NCI-H2081 (cell line): ENCODE measurements at places on chromosomes 13 and 19.

- DNase-seq, result no peak
Observed at GRCh38 chr19:18650021-18650390, 13.2 kb downstream of the KLHL26 start.

DNA sequence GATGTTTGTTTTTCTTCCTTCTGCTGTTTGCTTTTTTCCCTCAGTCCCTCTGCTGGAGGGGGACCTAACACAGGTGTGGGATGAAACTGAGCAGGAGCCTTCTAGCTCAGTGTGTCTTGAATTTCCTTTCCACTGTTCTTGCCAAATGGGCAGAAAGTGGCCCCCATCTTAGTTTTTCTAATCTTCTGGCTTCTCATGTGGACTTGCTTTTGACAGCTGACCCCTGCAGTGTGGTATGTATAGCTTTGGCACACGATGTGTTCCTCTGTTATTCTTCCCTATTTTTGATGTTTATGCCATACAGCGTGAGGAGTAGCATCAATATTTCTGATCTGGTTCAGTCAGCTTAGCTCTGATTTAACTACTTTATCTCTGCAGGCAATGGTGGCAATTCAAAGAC lies 8.3 kb downstream of the LRCH1 start:
- no peak for DNase-seq

- no peak for DNase-seq
Observed at GRCh38 chr13:64591971-64592370, 2638.2 kb downstream of the PCDH9 start.

GRCh38 chr13:28505543-28506135 lies 10.7 kb upstream of the FLT1 start:
- DNase-seq, result no peak

- DNase-seq, result no peak
Observed at GRCh38 chr19:38360351-38360750, 14.0 kb upstream of the PSMD8 start.

- no peak for DNase-seq
Observed at GRCh38 chr19:2223959-2224358, 12.2 kb downstream of the PLEKHJ1 start.

DNA sequence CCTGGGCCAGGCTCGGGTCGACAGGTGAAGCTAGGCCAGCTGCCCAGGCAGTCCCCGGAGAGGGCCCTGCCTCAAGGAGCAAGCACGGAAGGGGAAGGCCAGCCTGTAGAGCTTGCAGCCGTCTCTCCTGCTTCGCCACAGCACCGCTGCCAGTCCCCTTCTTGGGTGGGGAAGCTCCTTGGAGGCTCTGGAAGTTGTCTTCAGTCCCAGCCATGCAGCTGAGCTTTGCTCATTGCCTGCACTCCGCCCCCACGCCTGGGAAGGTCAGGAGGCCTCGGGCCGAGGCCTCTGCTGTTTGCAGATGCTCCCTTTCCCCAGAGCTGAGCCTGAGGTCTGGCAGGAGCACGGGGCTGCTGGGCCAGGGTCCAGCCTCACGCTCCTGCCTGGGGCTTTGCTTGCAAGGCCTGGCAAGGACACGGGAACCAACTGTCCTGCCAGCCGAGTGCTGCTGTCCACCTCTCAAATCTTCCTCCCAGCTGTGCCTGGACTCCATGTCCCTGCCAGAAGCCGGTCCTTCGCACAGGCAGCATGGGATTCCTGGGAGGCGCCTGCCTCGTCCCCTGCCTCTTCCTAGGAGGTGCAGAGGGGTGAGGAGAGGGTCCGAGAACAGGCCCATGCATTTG lies 13.3 kb downstream of the PLEKHF1 start:
- DNase-seq, result no peak

DNA sequence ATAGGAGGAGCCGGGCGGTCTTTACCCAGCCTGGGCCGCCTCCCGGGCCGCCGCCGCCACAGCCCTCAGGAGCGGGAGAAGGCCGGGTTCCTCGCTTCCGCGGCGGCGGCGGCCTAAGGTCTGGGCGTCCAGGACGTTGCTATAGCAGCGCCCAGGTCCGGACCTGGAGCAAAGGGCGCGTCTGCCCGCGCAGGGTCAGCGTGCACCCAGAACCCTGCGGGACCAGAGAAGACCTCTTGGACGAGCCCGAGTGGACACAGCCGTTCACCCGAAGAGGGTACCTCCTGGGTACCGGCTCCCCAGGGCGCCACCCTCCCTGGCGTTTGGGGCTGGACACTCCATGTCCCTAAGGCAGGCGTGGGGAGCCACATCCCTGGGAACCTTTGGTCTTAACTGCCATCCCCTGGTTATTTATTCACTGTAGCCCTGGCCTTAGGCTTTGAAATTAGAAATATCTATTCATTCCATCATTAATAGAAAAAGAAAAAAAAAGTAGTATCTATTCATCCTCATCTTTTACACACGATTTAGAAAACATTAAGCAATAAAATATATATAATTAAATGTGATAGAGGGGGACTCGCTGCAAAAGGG lies 2.4 kb downstream of the DZIP1 start:
- DNase-seq, result no peak

DNA sequence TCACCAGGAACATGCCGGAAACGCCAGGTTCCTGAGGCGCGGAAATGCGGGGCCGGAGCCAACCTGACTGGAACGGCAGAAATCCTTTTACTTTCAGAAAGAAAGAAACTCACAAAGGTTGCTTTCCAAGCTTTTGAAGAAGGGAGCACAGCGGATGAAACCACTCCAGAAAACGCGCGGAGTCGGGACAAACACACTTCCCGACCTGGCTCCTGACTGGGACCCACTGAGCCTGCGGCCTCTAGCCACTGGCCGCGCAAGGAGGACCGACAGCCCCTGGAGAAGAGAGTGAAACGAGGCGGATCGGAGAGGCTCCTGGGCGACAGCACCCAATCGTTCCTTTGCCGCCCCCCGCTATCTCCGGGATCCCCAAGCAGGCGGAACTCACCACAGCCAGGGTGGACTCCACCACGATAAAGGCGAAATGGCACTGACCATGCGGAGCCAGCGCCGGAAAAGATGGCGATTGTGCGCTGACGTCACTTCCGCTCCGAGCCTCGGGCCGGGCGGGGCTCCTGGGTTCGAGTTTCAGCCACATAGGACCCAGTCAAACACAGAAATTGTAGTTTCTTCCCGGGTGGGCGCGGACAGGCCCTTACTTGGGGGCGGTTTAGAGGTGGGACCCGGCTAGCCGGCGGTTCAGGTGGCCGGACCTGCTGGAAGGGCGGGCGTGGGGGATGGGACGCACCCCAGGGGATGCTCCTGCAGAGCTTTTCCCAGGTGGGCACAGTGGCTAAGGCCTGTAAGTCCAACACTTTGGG lies at the start of gene ZNF121:
Gene ZNF121 (minus strand): TSS at position 432 of the 761 bp plus-strand sequence. CDS start 16,407 bp downstream, outside the sequence.
- peak; percentile 76 for DNase-seq

DNA sequence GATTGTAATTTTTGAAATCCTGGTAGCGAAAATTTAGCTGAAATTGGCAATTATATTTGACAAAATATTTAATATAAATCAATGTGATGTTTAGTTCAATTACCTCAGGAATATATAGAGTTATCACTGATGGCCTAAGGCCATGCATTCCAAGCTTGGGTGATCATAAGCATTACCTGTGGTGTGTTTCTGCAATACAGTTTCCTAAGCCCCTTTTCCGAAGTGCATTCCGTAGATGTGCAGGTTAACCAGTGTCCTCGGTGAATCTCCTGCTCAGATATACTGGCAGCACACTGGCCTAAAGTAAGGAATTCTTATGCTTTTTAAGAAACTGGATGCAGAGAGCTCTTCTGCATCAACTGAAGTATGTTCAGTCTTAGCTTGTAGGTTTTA lies 35.0 kb downstream of the ITGBL1 start:
- DNase-seq, result no peak

GRCh38 chr19:42113641-42114348 lies 18.5 kb downstream of the POU2F2 start:
- DNase-seq, result no peak

GRCh38 chr13:113047587-113047986 lies 58.0 kb upstream of the F7 start:
- DNase-seq, result no peak

- DNase-seq, result no peak
Observed at GRCh38 chr13:113589251-113589960, 4.9 kb downstream of the TFDP1 start.

- peak; percentile 57 for DNase-seq
Observed at GRCh38 chr13:27374650-27375049, 49.8 kb upstream of the GTF3A start.

DNA sequence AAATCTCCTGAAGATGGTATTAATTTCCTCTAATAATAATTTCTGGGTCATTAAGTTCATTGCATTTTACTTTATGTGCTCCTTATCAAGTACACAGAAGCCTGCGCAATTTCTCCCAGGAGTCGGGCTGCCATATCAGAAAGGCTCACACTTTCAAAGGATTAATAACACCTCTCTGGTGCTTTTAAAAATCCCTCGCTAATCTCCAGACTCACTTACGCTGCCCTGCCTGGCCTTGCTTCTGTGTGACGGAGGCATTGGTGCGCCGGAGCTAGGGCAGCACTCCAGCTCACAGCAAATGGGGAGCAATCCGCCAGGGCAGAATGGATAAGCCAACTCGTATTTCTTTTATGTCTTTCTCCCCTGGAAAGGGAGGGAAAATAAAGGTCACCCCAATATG lies 300.8 kb downstream of the EFNB2 start:
- DNase-seq, result no peak

GRCh38 chr19:16586991-16587832 lies 15.0 kb upstream of the SLC35E1 start:
- DNase-seq, result no peak

DNA sequence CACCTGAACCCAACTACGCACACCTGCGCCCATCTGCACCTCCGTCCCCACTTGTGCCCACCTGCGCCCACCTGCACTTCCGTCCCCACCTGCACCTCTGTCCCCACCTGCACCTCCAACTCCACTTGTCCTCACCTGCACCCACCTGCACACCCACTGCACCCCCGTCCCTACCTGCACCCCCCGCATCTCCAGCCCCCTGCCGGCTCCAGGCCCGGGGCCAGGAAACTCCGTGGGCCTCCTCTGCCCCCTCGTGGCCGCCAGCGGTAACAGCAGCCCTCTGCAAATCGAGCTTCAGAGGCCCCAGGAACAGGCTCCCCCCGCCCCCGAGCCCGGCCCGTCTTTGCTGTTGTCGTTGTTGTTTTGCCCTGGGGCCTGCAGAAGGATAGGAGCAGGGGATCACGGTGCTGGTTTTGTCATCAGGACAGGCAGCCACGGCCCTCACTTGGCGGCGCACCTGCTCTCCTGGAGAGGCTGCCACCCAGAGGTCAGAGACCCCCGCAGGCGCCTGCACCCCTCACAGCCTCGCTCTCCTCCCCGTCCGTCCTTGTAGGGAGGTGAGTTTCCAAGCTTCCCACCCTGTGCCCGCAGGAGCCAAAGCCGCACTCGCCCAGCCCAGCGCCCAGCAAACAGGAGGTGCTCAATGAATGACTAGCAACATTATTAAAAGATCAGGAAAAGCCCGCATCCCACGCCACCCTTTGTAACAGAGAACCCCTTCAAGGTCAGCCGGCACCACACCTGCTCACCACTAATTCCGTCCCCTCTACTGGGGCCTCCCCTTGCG lies 65.4 kb downstream of the GNG7 start:
- no peak for DNase-seq

GRCh38 chr13:112668924-112669323 lies 20.9 kb upstream of the ATP11A start:
- no peak for DNase-seq

DNA sequence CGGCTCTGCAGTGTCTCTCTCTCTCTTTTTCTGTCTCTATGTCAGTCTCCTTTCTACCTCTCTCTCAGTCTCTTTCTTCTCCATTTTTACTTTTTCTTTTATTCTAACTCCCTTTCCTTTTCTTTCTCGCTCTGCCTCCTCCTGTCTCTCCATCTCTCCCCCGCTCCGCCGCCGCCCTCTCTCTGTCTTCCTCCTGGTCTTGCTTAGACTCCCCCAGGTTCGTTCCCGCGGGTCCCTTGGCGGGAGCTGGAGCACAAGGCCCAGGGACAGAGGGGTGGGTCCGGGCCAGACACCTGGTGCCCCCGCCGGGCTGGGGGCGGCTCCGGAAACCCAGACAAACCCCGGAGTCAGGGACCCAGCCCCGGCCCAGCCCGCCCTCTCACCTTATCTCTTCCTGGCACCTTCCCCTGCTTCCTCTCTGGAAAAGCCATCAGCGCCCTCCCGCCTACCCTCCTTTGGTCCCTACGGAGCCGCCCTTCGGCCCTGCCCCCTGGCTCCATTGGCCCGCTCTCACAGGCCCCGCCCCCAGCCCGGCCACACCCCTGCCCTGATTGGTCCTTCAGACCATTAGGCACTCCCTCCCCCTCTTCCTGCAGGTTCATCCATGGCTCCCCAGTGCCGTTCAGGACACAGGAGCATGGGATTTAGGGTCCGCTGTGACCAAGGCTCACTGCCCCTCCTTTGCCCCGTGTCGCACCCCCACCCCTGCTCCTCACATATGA lies 15.4 kb upstream of the NOP53 start:
- DNase-seq, result no peak

DNA sequence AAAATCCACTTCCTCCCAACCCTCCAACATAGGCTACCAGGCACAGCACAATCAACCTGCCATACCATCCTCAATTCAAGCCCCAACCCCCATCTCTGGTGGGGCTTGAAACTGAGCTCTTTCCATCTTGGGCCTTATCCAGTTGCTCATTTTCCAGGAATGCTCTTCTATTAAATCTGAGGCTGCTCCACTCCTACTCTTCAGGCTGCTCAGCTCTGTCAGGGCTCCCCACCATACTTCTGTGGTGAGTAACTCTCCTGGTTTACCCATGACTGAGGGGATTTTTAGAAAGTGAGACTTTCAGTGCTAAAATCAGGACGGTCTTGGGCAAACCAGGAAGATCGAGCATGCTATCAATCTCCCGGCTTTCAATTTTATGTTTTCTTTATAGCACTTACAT lies 512.8 kb downstream of the LMO7 start:
- DNase-seq, result no peak

- no peak for DNase-seq
Observed at GRCh38 chr13:28704919-28705318, 13.9 kb downstream of the SLC46A3 start.

DNA sequence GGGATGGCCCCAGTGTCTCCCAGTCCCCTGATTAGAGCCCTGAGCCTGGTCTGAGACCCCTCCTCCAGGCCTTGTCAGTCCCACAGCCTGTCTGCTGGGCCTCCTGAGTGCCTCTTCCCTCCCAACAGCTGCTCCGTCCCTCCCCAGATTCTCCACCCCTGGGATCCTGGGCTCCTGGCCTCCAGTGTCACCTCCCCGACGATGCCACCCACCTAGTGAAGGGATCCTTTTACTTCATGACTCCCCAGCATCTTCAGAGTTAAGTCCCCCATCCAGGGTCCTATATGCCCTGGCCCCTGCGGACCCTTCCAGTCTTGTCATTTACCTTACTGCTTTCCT lies 4.4 kb upstream of the PRX start:
- DNase-seq, result no peak

DNA sequence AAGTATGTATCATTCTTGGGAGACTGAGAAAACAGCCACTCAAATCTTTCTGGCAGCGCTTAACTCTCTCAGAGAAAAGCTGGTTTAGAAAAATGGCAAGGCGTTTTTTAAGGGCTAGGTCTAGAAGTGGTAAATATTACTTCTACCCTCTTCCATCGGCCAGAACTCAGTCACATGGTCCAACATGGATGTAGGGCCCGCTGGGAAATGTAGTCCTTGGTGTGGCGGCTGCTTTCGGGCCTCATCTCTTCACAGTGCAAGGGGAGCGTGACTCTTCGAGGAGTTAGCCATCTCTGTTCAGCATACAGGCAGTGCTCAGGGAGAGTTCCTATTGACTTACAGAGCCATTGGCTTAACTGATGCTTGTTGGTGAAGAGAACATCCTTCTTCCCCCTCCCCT lies 6.3 kb downstream of the VSTM2B start:
- no peak for DNase-seq
